ENCODE measurements at places on chromosomes 2 and 18. TPM values are rescaled to one million over a fixed set of nuclear protein-coding genes. Genes with fewer than 3 reads are reported as not detected.

The ZAP70 gene
- 0.34 TPM for total RNA-seq

The BOLL gene
- not detected for total RNA-seq

The KIAA2012 gene
- total RNA-seq = not detected

The CCDC141 gene
- 3.7 TPM for total RNA-seq

The OTOS gene
- total RNA-seq = not detected

The KIAA1328 gene
- total RNA-seq = 4.6 TPM

The C1GALT1C1L gene
- 0.09 TPM for total RNA-seq

The NPHP1 gene
- 1.4 TPM for total RNA-seq

The CNRIP1 gene
- total RNA-seq = 38.8 TPM

The B3GNT7 gene
- 13.0 TPM for total RNA-seq

The SH3BP4 gene
- 17.4 TPM for total RNA-seq

The ZNF512 gene
- 17.3 TPM for total RNA-seq

The NEMP2 gene
- 3.4 TPM for total RNA-seq

The COPS8 gene
- total RNA-seq = 43.7 TPM

The CFC1 gene
- total RNA-seq = not detected

The OR6B2 gene
- total RNA-seq = not detected

The RNU2-63P gene
- total RNA-seq = 93.7 TPM

The CABYR gene
- total RNA-seq = 1.0 TPM

The HOXD9 gene
- 17.0 TPM for total RNA-seq

The OSBPL6 gene
- 1.1 TPM for total RNA-seq

The CROCC2 gene
- not detected for total RNA-seq

The ATOH8 gene
- 36.4 TPM for total RNA-seq

The NT5C1B gene
- total RNA-seq = not detected

The C2orf80 gene
- total RNA-seq = not detected

The CNNM4 gene
- total RNA-seq = 1.3 TPM

The KCNIP3 gene
- total RNA-seq = 0.11 TPM

The NEU4 gene
- not detected for total RNA-seq

The KCNE4 gene
- total RNA-seq = under 0.01 TPM

The TDRD15 gene
- total RNA-seq = not detected

The PASK gene
- 5.9 TPM for total RNA-seq

The VWA3B gene
- total RNA-seq = not detected

The CFAP221 gene
- not detected for total RNA-seq

The IL36RN gene
- not detected for total RNA-seq

The GALNT14 gene
- not detected for total RNA-seq

The TWIST2 gene
- total RNA-seq = 0.54 TPM

Measured in dermis lymphatic vessel endothelial cell (primary cell).